ENCODE measurements at places on chromosomes 3 and 15.

- no peak for DNase-seq
Observed at GRCh38 chr3:177149106-177149505, 48.2 kb downstream of the TBL1XR1 start.

DNA sequence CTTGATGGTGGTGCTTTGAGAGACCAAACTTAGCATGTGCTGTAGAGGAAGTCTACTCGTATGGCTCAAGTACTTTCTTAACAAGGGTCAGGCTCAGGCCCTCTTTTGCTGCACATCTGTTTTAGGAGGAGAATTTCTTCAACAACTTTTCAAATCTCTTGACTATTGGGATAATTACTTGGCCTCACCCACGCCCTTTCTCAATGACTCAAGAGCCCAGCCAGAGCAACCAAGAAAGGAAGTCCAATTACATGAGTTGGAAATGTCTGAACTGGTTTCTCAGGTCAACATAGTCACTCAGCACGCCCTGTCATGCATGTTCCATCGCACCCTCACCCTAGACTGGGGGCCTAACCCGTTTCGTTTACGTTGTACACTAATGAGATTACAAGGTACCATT, 44.8 kb upstream of the UMPS start:
- no peak for DNase-seq

GRCh38 chr15:89975482-89976245, 25.5 kb upstream of the ZNF710 start:
- DNase-seq: no peak

GRCh38 chr3:20878691-20879090, 692.7 kb upstream of the SGO1 start:
- no peak for DNase-seq

GRCh38 chr15:56913241-56913640, 5.2 kb upstream of the TCF12 start:
- no peak for DNase-seq

GRCh38 chr3:123576122-123576521, 8.7 kb downstream of the HACD2 start:
- no peak for DNase-seq

GRCh38 chr3:10693457-10693856, 122.6 kb upstream of the SLC6A11 start:
- DNase-seq: no peak

- no peak for DNase-seq
Observed at GRCh38 chr15:101210466-101210865, 41.4 kb downstream of the CHSY1 start.

DNA sequence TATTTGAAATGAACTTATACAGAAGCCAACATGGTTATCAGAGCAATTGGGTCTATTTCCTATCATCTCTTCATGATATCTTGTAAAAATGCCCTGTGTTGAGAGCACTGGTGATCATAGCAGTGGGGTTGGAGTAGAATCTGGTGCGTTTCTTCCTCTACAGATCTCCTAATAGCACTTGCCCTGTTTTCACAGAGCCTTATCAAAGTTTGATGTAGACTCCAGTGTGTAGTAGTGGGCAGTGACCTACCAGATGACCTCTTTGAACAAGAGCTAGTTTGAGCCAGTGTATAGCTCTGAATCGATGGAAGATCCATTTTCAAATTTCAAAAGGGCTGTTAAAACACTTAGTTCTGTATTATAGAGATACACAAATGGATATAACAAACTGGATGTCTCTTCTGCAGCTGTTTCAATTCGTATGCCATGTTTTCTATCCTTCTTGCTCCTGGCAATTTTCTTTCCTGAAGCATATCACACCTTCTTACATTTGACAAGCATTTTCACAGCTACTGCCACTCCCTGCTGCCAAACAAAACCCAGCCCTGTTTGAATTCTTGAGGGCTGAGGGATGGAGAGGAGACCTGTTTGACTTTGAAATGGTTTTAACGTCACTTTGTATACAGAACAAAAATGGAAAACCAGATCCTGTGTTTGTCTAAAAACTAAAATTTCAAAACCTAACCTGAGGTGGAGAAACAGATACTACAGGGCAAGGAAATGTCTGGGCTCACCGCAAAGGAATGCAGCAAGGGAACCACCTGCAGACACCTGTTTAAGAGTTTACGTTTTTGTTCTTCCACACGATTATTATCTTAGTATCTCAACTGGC, 354.5 kb upstream of the TPRG1 start:
- DNase-seq: no peak

DNA sequence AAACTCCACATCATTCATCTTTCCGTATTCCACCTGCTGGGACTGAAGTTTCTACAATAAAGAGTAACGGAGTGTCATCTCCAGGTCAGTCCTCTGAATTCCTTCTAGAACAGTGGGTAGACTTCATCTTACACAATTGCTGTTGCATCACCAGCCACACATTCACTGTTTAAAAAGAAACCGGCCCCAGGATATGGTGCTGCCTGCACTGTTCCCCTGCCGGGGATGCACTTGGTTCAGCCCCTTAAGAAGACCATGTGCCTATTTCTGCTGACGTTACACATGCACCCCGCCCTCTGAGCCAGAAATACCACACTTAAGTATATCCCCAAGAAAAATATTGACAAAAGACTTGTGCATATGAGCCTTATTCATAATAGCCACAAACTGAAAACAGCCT, 233.4 kb downstream of the FEZF2 start:
- DNase-seq: no peak

- peak; percentile 53 for DNase-seq
Observed at GRCh38 chr3:136141291-136141785, 54.8 kb downstream of the MSL2 start.

DNA sequence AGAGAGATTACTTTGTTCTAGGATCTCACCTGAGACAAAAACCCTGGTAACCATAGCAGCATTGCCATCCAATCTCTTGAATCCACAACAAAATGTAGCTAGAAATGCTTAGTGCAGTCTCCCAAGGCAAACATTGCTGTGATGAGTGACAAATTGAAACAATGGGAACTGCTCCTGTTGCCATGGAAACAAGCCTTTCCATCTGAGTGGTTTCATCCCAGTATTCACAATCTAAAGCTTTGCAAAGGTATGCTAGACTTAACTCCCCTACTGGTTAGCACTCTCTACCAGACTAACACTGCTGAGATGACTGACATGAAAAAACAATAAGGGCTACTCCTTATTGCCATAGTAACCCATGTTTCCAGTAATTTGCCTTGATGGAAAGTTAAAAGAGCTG, 172.6 kb upstream of the CNTN3 start:
- DNase-seq: no peak

GRCh38 chr3:52493232-52494017, 1.7 kb upstream of the STAB1 start:
- no peak for DNase-seq

- no peak for DNase-seq
Observed at GRCh38 chr15:101018016-101018415, 98.9 kb downstream of the LRRK1 start.

GRCh38 chr3:142210608-142211007, 14.8 kb downstream of the GK5 start:
- peak; percentile 39 for DNase-seq

- no peak for DNase-seq
Observed at GRCh38 chr3:42061025-42061712, 30.0 kb upstream of the TRAK1 start.

GRCh38 chr3:112976953-112977352, 2.0 kb upstream of the CD200R1 start:
- no peak for DNase-seq

GRCh38 chr15:58442122-58442521, 10.3 kb downstream of the LIPC start:
- DNase-seq: peak; percentile 46

DNA sequence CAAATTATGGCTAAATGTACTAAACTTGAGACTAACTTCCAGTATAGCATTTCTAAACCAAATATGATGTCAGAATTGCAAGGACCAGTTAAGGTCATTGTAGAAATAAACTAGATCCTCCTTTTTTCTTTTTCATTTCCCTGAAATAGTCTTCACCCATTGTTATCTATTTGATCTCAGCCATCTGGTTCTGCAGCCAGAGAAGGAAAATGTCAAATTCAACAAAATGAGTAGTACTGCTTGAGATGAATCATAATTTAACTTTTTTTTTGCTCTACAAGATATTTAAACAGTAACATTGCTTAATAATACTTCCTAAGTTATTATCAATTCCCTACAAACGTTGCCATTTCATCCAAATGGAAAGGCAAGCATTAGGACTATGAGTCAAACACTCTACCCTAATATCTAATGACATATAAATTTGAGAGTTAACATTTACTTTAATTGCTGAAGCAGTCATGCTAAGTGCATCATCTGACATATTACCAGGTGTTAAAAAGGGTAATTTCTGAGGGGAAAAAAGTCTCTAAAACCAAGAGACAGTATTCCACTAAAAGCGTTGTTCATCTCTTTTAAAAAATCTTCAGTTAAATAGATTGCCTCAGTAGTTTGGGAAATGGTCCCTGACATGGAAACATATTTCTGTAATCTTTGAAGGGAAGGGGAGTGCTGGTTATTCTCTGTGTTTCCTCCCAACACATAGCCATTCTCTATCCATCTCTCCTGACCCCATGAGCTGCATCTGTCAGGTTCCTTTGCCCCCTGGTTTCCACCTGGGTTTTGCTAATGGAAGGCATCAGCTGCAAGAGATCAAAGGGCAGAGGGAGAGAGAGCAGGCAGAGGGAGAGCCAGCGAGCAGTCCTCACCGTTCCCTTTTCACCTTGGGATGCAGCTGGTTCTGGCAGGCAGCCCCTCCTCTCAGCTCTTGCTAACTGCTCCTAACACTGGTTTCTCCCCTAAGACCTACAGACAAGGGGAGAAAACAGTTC, 138.5 kb downstream of the ARPP21 start:
- DNase-seq: no peak

GRCh38 chr3:168968609-168969008, 694.9 kb downstream of the MECOM start:
- DNase-seq: no peak

- no peak for DNase-seq
Observed at GRCh38 chr3:3745693-3746092, 53.5 kb upstream of the LRRN1 start.

DNA sequence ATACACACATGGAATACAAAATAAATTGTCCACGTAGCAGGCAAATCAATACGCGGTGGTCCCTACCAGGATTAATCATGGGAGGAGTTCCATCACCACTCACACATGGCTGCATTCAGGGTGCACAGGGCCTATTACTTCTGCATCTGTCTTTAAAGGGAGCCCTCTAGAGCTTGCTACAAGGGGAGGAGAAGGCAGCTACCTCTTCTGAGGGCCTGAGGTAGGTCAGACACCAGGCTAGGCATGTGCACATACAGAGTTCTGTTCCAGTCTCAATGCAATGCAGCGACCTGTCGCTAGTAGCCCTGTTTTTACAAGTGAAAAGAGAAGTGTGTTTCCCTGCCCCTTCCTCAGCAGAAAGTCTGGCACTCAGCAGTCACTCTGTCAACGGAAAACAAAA, 102.7 kb downstream of the ROBO2 start:
- DNase-seq: no peak

GRCh38 chr3:146421819-146422759, 47.3 kb downstream of the PLSCR2 start:
- peak; percentile 74 for DNase-seq

DNA sequence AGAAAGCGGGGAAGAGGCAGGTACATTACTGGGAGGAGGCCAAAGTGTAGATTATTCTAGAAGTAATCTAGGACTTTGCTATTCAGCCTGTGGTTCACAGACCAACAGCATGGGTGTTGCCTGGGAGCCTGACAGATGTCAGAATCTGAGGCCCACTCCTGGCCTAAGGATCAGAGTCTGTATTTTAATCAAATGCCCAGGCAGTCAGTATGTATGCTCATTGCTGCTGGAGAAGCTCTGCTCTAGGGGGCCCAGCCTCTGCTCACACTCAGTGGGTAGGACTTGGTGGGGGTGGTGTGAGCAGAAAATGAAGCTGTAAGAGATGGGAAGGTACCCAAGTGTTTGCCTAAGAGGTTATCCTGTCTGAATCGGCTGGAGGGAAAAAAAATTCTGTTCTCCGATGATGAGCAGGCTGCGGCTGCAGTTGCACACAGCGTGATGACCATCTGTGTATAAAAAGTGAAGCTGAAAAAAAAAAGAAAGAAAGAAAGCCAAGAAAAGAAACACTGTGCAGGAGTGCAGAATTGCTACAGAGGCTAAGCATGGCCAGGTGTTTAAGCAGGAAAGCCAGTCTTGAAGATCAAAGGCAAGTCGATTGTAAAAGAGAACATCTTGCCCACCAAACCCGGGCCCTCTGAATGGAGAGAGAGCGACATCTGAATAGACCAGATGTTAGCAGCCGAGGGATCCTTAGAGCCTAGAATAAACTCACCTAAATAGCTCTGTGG, 65.2 kb downstream of the EIF4E3 start:
- DNase-seq: no peak

- DNase-seq: peak; percentile 42
Observed at GRCh38 chr3:196198771-196199753, 12.1 kb downstream of the ZDHHC19 start.

GRCh38 chr15:71385026-71385425, 269.8 kb downstream of the THSD4 start:
- no peak for DNase-seq

- DNase-seq: no peak
Observed at GRCh38 chr3:62209101-62209500, 164.2 kb downstream of the FEZF2 start.

- no peak for DNase-seq
Observed at GRCh38 chr15:85614059-85614458, 180.7 kb downstream of the KLHL25 start.

DNA sequence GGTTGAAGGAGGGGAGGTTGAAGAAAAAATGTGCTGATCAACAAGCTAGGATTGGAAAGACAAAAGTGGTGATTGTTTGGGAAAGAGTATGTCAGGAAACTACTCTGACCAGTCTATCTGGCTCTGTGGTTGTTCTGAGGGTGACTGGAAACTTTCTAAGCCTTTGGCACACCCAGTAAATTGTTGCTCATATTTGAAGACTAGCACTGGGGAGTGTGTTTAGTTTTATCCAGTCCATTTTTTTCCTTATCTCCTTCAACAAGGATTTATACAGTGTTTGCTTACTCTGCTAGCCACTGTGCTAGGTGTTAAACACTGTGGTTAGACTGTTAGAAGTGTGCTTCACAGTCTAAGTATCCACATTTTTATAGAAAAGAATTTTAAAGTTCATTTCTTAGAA, 28.8 kb downstream of the PPM1L start:
- DNase-seq: peak; percentile 10

DNA sequence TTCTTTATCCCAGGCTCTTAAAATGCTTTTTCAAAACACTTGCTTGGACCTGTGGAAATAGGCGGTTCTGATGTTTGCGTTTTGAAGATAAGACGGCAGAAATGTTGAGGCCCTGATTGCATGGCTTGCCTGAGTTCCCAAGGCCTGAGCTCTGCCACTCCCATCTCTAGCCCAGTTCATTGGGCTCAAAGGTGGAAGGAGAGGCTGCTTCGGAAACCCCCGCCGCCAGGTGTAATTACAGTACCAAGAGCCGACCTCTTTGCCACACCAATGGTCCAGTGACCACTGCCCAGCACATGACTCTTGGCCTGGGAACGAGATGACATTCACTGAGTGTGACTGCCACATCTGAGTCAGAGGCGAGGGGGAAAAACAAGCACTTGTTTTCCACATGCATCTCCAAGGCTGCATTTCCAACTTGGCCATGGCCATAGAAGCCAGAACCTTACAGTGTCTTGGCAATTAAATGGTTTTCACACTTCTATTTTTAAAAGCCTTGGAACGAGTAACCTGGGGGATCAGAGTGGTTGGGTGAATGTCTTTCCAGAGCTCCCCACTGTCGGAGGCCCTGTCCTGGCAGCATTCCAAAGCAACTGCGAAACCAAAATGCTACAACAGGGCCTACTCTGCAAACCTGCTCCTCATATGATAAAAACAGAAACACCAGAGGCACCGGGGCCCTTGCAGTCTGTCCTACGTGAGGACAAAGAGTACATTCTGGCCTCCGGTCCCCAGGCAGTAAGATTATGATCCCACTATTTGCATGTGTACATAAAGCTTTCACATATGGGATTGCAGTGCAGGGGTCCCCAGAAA, 63.8 kb upstream of the CGNL1 start:
- DNase-seq: no peak
